ENCODE measurements at places on chromosomes 11 and 22.
A peak's percentile ranks its signal among the peaks of the same experiment; 100 is the strongest.

GRCh38 chr11:28833670-28834069 lies 725.5 kb downstream of the METTL15 start:
- peak; percentile 98 for DNase-seq

GRCh38 chr11:73198677-73199076 lies 19.4 kb upstream of the P2RY2 start:
- DNase-seq: peak; percentile 33

DNA sequence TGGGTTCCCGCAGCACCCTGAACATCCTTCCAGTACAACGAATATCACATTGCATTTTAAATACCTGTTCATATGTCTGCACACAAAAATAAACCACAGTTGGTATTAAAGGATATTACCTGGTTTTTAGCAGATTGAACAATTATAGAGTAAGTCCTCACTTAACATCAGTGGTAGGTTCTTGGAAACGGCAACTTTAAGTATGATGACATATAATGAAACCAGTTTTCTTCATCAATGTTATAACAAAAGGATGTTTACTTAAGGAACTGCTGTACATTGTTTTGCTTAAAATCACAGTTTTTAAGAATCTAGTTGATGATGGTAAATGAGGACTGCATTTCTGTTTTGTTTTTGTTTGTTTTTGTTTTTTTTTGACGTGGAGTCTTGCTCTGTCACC lies 28.0 kb downstream of the TRIM66 start:
- DNase-seq: peak; percentile 24

- peak; percentile 7 for DNase-seq
These were observed 871 bp downstream of the SLC35E4 start for GRCh38 chr22:30636226-30637077.

DNA sequence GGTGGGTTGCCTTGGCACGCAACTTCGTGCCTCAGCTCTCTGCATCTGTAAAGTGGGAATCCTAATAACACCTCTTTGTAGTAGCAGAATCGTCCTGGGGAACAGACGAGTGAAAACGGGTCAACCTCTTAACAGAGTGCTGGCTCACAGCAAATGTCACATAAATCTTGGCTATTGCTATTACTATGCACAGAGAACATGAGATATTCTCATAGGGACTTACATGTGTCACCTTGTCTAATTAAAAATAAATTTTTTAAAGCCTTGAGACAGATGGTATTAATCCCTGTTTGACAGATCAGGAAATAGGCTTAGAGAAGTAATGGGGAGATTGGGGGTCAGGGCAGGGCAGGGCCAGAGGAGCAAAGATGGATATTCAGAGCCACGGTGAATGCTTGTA lies 44.3 kb upstream of the IGSF9B start:
- no peak for DNase-seq

GRCh38 chr22:26364066-26365015 lies 64.7 kb upstream of the ASPHD2 start:
- DNase-seq: peak; percentile 83

DNA sequence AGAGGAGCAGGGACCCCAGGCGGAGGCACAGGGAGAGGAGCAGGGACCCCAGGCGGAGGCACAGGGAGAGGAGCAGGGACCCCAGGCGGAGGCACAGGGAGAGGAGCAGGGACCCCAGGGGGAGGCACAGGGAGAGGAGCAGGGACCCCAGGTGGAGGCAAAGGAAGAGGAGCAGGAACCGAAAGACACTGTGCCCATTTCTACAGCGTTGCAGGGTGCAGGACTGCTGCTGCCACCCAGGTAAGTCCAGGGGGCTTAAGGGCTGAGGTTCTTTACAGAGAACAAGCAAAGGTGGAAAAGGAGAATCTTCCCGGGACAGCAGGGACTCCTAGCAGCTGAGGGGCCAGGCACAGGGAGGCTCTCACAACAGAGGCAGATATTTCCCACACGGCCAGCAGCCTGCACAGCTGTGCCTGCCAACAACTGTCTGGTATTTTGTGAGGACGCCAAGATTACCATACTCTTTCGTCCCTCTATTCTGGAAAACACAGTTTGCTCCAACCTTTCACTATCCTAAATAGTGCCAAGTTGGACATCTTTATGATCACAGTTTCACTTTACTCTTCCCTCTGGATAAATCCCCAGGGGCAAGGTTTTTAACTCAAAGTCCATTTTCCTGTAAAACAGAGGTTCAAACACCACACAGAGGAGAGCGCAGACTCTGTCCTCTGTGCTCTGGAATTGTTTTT lies 39.4 kb downstream of the SHANK2 start:
- DNase-seq: peak; percentile 59

DNA sequence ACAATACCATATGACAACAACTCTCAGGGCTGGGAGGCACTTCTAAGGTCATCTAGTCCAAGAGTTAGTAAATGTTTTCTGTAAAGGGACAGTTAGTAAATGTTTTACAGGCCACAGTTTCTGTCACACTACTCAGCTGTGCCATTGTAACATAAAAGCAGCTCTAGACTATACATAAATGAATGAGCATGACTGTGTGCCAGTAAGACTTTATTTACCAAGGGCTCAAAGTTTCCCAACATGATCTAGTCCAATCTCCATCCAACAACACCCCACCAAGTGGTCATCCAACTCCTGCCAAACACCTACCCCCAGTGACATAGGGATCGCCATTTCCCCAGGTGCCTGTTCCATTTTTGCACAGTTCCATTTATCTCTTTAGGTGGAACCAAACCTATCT lies 12.1 kb downstream of the SERGEF start:
- DNase-seq: no peak

- DNase-seq: no peak
These were observed 24.1 kb downstream of the SIK3 start for GRCh38 chr11:117074119-117074518.

- DNase-seq: no peak
These were observed 58.3 kb upstream of the SORL1 start for GRCh38 chr11:121393855-121394254.

DNA sequence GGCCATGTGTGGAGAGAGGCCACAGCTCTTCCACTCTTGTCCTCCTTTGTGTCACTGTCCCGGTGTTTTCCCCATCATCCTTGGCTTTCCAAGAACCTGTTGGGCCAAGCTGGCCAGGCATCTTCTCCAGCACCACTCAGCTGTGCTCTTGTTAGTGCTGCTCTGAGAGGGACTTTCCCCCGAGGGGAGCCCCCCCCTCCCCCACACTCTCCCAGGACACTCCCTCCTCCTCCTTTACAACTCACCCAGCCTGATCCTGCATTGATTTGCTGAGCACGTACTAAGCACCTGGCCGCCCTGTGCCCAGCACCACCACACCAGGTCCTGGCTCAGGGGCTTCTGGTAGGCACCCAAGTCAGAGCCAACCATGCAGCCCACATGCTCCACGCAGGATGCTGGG lies 13.2 kb downstream of the TP53AIP1 start:
- no peak for DNase-seq

DNA sequence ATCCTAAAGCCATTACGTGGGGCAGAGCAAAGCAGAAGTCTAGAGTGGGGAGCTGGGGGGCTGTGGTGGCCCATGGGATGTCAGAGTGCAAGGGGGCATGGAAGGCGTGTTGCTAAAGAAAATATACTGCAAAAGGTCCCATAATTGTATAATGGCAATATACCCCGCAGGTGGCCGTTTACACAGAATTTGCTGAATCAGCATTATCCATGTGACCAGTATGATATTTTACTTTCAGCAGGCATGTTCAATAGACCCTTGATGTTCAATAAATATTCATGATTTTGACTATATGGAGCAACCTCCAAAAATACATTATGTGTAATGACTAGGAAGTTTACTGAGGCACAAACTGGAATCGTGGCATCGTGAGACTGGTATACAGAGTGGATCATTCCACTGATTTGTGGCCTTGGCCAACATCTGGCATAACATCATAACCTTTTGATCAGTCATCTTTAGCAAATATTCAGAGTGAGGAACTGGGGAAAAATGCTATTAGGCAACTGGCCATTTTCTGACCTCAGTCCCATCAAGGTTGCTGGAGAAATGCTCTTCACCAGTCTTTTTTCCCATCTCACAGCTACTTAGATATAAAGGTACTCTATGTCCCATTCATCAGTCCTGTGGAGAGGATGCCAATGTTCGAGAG lies 29.3 kb upstream of the PPP2R1B start:
- peak; percentile 37 for DNase-seq

- DNase-seq: no peak
These were observed 124.3 kb downstream of the APOL5 start for GRCh38 chr22:35841907-35842518.

DNA sequence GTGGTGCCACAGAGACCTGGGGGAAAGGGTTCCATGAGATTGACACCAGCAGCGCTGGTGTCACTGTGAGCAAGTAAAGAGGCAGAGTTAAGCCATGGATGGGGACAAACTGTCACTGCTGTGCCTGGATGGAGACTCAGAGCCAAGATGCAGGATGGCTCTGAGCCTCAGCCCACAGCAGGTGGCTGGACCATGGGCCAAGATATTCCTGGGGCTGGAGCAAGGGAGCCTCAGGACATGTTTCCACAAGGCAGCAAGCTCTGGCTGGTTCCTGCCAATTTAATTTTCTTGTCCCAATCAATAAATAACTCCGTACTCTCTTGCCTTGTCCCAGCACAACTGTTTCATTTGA lies 23.0 kb downstream of the MYO18B start:
- no peak for DNase-seq

DNA sequence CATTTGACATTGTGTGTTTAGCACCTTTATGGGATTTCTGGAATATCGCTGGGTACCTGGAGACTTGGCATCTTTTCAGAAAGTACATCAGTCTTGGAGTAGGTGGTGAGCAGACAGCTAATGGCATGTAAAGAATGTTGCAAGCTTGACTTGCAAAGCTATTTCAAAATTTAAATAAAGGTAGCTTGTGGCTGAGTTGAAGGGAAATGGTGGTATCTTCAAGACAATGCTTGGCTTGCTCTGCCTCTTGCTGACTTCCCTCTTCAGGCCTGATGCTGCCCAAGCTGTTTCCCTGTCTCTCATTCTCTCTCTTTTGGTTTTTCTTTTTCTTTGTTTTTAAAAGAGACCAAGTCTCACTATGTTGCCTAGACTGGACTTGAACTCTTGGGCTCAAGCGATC lies 13.2 kb downstream of the ZNRF3 start:
- no peak for DNase-seq

DNA sequence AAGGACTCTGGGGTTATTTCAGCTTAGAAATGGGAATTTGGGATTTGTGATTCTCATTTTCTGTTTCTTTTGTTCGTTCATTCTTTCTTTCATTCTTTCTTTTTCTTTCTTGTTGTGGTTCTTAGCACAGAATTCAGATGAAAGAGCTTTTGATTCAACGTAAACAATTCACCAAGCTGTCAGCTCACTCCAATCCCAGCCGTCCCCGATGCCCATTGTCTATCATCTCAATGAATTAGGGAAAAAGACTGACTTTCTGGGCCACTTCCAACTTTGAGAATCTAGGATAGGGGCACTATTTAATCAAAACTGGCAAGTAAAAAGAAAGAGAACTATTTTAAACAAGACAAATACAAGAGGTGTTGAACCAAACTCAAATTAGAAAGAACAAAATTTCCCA lies 25.1 kb upstream of the TMA7B start:
- DNase-seq: no peak

DNA sequence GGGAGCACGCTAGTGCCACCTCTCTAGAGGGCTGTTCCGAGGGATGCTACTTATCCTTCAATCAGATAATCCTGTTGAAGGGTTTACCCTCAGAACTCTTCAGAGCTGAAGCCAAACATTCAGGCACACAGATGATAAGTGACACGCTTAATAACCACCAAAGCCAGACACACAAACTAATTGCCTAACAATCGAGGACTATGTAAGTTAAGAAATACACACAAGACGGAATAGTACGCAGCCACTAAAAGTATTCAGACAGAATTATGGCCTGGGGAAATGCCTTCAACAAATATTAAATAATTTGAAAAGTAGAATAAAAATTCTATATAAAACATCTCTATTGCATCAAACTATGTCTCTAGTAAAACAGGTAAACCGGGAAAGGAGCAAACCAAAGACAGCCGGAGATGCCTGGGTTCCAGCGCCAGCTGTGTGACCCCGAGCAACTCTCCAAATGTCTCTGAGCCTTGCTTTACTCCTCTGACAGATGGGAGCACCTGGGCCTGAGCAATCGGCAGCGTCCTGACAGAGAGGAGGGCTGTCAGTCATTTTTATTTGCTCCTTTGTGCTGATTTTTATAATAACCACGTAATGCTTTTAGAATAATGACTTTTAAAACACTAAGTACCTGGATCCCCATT lies 11.3 kb downstream of the LRFN4 start:
- no peak for DNase-seq

DNA sequence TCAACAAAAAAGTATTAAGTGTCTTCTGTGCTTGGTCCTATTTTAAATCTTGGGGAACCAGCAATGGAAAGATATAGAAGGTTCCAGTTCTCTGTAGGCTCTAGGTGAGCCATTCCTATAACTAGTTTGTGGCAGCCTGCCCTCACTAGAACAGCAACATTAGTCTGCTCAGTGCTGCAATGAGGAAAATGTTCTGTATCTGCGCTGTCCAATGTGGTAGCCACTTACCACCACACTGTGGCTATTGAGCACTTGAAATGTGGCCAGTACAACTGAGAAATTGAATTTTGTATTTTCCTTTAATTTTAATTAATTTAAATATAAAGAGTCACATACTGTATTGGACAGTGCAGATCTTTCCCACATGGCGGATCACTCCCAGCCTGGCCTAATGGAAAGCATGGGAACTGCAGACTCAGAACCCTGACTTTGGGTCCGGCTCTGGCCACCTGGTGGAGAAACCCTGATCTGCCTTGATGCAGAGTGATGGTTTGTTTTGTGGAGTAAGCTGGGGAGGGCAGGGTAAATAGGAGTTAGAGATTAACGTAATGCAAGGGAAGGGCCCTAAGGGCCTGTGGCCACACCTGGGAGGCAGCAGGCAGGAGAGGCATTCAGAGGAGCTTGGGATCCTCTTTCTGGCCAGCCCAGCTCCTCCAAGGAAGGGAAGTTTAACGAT lies 101.0 kb downstream of the ME3 start:
- no peak for DNase-seq

DNA sequence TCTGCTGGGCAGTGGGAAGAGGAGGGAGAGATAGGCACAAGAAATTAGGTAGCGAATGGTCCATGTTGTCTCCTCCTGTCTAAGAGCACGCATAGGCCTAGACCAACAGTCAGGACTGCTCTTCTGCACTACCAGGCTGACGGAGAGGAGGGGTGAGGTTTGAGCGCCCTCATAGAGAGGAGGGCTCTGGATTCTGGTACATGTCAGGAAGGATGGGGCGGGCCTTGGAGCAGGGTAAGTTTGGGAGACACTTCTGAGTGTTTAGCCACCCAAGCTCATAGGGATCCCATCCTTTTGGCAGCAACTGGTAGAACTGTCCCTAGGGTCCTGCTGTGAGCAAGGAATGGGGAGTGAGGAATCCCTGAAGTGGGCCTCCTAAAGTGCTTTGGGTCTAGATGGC lies 60.4 kb downstream of the KCNC1 start:
- no peak for DNase-seq

- peak; percentile 75 for DNase-seq
These were observed at the start of gene NRXN2 for GRCh38 chr11:64723117-64723906. TSS of gene NRXN2 (minus strand) at chr11:64723197. CDS start at chr11:64713699, 9,498 bp downstream.
